ENCODE measurements at places on chromosomes 1 and 21.

DNA sequence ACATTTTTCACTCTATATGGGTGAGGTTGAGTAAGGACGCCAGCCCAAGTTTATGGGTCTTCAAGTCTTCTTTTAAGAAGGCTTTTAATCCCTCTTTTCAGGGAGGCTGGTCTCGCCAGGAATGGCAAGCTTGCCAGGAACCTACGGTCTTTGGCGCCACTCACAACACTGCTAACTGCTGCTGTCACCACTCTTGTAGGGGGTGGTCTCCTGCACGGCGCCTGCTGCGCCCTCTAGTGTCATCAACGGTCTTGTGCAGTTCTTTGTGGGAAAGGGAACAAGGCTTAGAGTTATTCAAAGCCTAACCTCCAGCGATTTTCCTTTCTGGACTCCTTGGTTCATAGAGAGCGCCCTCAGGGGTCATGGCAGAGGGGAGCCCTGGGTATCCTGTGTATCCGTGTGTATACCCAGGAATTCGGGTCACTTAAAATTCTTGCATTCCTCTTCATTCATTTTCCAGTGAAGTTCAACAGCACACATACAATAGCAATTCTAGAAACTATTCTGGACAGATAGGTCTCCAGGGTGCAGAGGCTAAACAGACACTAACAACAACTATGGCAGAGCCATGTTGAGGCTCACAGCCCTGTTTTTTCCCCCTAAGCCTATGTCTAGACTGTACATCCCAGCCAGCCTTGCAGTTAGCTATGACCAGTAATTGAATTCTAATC, 392.8 kb upstream of the CAMK1G start:
- peak; percentile 41 for DNase-seq

DNA sequence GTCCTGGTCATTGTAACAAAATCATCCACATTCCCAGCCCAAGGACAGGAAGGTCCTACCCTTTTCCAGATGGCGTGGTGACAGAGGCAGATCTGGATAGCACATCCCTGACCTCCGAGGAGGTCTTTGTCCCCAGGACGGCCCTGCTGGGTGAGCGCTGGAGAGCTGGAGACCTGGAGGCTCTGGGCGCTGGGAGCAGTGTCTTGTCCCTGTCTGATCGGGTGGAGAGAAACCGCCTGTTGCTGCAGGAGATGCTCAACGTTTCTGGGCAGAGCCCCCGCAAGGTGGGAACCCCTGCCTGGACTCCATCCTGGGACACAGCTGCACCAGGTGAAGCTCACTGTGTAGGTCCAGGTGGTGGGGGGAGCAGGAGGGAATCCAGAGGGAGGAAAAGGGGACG, 4.1 kb downstream of the KIAA1614 start:
- no peak for DNase-seq

DNA sequence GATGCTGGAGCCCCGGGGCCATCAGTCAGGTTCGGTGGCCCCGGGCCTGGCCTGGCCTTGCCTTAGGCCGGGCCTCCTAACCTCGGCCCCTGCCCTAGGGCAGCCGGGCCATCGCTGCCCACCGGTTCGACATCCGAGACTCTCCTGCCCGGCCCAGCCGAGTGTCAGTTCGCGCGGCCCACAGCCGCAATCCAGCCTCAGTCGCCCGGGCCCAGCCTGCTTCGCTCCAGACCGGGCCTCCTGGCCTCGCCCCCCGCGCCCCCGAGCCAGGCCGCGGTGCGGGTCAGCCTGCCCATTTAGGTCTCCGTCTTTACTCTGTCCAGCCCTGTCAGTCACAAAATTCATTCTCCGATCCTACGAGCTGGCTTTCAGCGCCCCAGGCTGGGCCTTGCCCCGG, 777 bp downstream of the LRRC41 start:
- DNase-seq, result no peak

GRCh38 chr1:220786337-220787068, at the start of gene MTARC1:
TSS of gene MTARC1 (plus strand) at chr1:220786913. CDS start at chr1:220786945, 32 bp downstream.
- peak; percentile 57 for DNase-seq

DNA sequence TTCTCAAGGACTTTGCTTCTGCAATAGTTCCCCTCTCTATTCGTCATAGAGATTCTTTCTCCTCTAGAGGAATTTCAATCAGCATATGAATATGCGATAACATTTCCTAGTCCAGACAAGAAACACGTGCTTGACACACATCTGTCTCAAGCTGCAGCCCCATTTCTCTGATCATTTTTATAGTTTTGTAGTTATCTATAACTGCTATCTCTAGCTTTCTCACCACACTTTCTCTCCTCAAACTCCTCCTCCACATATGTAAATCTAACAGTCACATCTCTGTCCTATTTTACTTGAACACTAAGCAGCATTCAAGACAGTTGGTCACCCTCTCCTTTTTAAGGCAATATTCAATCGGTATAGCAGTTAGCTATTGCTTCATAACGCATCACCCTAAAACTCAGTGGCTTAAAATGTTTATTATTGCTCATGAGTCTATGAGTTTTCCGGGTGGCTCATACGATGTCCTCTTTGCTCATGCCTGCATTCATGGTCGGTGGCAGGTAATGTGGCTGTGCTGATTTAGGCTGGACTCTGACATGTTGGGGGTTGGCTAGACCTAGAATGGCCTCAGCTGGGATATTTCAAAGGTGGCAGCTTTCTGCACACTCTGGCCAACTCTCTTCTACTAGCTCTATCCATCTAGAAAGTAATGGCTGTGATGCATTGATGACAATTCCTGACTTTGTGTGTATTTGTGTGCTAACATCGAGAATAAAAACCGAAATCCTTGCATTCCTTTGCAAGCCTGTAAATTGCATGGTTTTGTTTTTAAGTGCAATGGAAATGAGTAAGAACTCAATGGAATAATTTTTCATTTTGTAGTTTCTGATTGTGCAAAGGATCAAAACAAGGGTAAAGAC, 20.6 kb downstream of the ATP6V1G3 start:
- no peak for DNase-seq

GRCh38 chr1:3910049-3910731, 10.1 kb upstream of the C1orf174 start:
- no peak for DNase-seq

- no peak for DNase-seq
Measured at GRCh38 chr1:212944229-212944901, 6.0 kb upstream of the VASH2 start.

GRCh38 chr21:42553435-42553834, 39.8 kb downstream of the SLC37A1 start:
- no peak for DNase-seq

- no peak for DNase-seq
Measured at GRCh38 chr1:208004851-208005250, 93.9 kb upstream of the CD34 start.

DNA sequence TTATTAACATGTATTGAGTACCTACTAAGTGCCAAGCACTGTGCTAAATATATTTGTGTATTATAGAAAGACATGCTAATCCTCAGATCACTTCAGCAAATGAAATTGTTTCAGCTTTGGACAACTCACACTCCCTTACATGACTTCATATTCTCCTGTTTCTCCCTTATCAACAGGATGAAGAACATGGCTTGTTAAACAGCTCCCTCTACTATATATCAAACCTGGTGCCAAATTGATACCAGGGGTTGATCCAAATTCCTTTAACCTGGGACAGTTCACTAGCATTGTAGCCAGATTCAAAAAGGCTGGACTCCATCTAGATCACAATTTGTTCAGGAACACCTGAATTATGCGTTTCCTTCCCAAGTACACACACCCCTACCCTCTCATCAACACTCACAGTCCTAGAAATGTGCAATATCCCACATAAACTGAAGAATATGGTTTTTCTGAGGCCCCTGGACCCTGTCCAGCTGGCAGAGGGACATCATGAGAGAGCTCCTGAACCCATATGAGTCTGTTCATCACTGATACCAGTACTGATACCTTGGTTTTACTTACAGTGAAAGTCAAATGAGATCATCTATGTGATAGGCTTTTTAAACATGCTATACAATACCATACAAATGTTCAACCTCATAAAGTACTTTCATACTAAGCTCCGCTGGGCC, 47.0 kb upstream of the PALMD start:
- DNase-seq, result no peak

GRCh38 chr1:21703318-21703963, 34.3 kb upstream of the RAP1GAP start:
- DNase-seq, result peak; percentile 39

GRCh38 chr1:18653367-18653766, 22.7 kb downstream of the PAX7 start:
- peak; percentile 75 for DNase-seq

- no peak for DNase-seq
Measured at GRCh38 chr21:45873418-45873817, 108.2 kb upstream of the COL6A1 start.

DNA sequence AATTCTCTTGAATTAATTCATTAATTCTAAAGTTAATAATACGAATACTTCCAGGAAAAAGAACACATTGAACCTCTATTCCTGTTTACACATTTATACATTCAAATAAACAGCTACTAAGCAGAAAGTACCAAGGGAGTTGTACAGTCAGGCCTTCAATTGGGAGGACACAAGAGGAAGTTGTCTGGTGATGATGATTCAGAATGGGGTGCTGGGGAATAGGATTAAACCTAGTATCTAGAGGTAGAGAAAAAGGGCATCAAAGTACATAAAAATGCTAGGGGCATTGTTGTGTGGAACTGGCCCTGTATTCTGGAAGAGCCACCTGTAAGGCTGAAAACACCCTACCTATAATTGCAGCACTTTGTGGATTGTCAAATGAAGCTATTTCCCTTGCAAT, 71.7 kb upstream of the MROH9 start:
- DNase-seq, result no peak

- no peak for DNase-seq
Measured at GRCh38 chr1:193658081-193658480, 471.7 kb upstream of the B3GALT2 start.

- peak; percentile 44 for DNase-seq
Measured at GRCh38 chr1:55214934-55215193, 300 bp downstream of the USP24 start.

DNA sequence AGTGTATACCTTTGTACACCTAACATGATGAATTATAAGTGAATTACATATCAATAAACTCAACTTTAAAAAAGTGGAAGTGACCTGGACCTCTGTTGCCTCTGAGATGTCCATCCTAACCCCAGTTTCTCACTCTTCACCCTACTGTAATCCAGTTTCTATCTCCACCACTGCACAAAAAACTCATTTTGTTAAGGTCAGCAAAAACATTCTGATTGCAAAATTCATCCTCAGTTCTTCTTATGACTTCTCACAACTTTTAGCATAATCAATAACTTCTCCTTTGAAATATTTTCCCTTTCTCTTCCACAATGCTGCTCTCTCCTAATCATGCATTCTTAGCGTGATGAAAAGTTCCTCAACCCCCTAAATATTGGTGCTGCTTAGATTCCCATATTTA, 129.8 kb downstream of the CRB1 start:
- DNase-seq, result no peak

- no peak for DNase-seq
Measured at GRCh38 chr1:9922342-9922741, 12.3 kb upstream of the CTNNBIP1 start.

- DNase-seq, result peak; percentile 45
Measured at GRCh38 chr21:44729336-44730027, 18.1 kb upstream of the TSPEAR start.

DNA sequence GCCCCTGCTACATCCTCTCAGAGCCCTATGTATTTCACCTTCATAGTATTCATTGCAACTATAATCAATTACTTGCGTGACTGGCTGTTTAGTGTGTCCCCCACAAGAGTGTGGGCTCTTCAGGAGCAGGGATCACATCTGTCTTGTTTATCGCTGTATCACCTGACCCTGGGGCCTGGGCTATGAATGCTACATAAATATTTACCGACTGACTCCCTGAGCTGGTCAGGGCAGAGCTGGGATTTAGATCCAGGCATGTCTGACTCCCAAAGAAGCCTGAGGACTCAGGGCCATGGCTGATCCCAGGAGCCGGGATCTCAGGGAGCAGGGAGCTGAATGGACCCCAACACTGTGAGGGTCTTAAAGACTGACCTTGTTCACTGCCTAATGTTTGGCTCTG, 49.7 kb downstream of the AHDC1 start:
- DNase-seq, result no peak

DNA sequence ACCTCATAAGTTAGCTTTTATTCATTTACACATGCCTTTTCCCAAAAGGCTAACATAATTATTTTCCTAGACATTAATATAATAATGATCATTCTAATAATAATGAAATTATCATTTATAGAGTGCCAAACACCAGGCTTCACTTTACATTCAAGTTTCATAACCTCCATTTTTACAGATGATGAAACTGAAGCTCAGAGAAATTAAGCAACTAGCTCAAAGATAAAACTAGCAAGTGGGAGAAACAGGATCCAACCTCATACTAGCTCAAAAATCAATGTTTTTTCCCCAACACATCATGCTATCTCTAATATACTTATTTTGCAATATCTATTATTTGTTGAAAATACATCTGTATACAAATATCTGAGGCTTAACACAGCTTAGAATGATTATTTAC, 14.0 kb downstream of the LPGAT1 start:
- DNase-seq, result no peak

GRCh38 chr1:193569096-193569982, 382.9 kb upstream of the B3GALT2 start:
- DNase-seq, result no peak

DNA sequence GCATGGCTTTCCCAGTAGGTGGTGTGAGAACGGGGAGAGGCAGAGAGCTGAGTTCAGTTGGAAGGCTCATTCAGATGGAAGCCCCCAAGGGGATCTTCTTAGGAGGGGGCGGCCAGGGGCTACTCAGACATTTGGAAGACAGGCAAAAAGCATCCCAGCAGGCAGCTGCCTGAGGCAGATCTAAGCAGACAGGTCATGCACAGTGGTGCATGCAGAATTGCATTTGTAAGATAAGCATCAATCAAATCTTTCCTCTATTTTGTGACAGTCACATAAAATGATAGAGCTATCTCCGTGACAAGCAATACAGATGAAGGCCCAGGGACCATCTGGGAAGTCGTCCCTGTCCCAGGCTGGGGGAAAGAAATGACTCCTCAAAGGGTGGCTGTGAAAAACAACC, 3.8 kb downstream of the RAB3B start:
- no peak for DNase-seq

GRCh38 chr21:41349619-41350390, 12.0 kb upstream of the MX2 start:
- DNase-seq, result no peak

DNA sequence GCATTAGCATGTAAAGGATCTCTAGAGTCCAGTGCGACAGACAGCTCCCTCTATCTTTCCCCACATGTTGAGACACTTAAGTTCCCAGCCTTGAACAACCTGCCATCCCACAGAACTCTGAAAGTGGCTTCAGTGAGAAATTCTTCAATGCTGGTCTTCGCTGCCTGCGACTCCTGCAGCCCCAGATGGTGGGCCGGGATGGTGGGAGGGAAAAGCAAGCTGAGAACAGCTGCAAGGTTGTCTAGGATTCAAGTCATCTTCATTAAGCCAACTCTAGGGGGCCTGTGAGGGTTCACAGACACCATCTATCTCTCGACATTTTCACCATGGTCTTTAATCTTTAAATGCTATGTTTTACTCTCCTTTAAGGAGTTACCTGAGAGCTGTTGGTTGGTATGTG, 185.5 kb upstream of the C1orf174 start:
- no peak for DNase-seq

GRCh38 chr1:31799895-31800673, 15.7 kb downstream of the SPOCD1 start:
- DNase-seq, result no peak
